ENCODE measurements at places on chromosomes 2 and 18. TPM values are rescaled to one million over a fixed set of nuclear protein-coding genes. Genes with fewer than 3 reads are reported as not detected.

SOX11 gene
- not detected for total RNA-seq

ADRA2B gene
- total RNA-seq, result 0.09 TPM

KIAA2012 gene
- total RNA-seq, result not detected

SDC1 gene
- 148 TPM for total RNA-seq

CCDC102B gene
- 0.49 TPM for total RNA-seq

NLRC4 gene
- 0.09 TPM for total RNA-seq

NMUR1 gene
- total RNA-seq, result not detected

ACYP2 gene
- total RNA-seq, result 7.5 TPM

CNDP2 gene
- 80.1 TPM for total RNA-seq

LAPTM4A gene
- 250 TPM for total RNA-seq

NCOA1 gene
- 7.6 TPM for total RNA-seq

CNRIP1 gene
- total RNA-seq, result 2.1 TPM

TMEM237 gene
- total RNA-seq, result 18.8 TPM
